ENCODE measurements at places on chromosomes 13 and 19.
A peak's percentile ranks its signal among the peaks of the same experiment; 100 is the strongest.

DNA sequence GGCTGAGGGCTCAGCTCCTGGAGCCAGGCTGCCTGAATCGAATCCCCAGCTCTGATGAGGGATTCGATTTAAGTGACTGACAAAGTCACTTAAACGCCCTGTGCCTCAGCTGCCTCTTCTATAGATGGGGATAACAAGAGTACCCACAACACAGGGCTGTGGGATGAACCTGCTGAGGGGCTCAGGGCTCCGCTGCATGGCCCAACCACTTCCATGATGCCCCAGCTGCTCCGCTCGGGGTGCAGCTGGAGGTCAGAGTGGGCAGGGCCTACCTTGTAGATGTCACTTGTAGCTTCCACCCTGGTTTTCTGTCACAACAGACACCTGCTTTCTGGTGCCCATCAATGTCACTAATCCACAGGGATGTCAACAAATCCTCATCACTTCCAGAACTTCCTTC lies 39.2 kb downstream of the STK24 start:
- DNase-seq = no peak

DNA sequence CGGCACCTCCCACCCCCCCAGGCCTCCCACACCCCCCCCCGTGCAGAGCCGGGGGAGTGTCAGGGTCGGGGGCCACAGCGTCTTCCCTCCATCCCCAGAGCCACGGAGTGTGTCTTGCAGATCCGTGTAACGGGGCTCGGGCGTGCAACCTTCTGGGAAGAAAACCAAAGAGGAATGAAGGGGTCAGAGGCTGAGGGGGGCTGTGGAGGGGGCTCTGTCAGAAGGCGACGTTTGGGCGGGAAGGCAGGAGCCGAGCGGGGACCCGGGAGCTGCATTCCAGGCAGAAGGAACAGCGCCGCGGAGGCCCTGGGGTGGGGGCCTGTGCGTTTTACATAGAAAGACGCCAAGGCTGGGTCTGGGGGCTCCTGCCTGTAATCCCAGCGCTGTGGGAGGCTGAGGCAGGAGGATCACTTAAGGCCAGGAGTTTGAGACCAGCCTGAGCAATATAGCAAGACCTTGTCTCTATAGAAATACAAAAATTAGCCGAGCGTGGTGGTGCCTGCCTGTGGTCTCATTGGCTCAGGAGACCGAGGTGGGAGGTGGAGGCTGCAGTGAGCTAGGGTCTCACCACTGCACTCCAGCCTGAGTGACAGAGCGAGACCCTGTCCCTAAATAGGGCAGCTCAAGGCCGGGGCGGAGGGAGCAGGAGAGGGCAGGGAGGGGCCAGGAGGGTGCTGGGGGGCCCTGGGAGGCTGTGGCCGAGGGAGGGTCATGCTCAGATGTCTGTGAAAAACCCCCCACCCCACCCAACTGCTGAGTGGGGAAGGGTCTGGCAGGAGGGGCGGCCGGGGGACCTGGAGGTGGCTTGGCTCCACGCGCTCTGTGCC lies 27.8 kb downstream of the ARID3A start:
- no peak for DNase-seq

DNA sequence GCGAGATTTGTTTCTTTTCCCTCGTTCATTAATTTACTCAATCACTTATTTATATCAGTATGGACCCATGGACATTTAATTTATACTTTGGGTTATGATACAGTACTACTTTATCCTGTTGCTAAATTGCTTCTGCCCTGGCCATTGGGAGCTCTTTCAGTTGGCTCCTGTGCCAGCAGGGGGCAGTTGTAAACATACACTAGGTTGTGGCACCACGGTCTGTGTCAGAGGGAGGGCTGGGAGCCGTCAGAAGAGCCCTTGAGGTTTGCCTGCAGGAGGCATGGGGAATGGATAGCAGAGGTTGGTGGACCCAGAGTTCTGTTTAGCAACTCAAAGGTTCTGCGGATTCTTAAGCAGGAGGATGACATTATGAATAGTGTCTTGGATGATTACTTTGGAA lies 94.3 kb downstream of the ERCC5 start:
- DNase-seq = no peak

DNA sequence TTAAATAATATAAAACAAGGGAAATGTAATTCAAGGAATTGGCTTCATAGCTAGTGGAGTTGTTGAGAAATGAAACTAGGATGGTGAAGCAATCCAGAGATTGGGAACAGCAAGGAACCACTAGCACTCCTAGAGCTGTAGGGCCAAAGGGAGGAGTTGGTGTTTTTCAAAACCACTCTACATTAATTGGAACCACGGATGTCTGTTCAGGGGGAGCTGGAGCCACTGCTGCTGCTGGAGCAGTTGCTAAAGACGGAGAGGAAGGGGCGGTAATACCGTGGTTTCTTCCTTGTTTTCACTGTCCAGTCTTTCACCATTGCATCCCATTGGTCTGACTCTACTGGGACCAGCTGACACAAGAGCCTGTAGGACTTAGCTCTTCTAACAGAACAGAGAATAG lies 8.5 kb downstream of the DNAJC15 start:
- no peak for DNase-seq

- DNase-seq = no peak
Observed at GRCh38 chr13:62908321-62908720, 1492.7 kb upstream of the PCDH20 start.

DNA sequence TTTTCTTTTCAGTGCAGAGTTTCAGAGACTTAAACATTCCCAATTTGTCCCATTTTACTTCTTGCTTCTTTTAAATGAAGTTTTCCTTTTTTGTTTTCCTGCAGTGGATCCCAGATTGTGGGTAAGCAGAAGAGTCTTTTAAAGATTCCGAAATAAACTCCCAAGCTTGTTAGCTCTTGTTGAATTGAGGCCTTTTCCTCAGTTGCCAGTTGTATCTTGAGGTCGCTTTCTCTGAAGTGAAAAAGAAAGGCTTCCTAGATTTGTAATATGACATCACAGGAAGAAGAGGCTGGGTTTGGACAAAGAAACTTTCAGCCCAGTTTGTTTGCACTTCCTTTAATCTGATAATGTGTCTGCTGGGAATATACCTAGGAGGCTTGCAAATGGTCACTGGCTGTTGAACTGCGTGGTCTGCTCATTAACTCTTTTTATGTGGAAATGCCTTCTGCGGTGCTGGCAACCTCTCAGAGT lies at the start of gene LPAR6:
LPAR6 (minus strand) TSS at position 233 of the 471 bp plus-strand sequence. CDS start 690 bp downstream, outside the sequence.
- no peak for DNase-seq

DNA sequence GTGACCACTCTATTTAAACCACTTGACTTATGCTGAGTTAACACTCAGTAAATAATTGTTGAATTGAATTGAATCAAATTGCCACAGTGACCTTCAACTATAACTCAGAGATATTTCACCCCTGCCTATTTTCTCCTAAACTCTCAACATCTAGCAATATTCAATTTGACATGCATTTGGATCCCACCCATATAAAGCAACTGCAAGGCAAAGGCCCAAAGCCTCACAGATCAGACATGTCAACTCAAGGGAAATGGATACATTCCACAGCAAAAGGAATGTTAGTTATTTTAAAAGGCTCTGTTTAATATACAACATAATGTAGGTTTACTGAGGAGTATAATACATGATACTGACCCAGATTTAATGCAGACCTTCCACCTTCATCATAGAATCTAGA lies 107.4 kb downstream of the KCTD12 start:
- no peak for DNase-seq

DNA sequence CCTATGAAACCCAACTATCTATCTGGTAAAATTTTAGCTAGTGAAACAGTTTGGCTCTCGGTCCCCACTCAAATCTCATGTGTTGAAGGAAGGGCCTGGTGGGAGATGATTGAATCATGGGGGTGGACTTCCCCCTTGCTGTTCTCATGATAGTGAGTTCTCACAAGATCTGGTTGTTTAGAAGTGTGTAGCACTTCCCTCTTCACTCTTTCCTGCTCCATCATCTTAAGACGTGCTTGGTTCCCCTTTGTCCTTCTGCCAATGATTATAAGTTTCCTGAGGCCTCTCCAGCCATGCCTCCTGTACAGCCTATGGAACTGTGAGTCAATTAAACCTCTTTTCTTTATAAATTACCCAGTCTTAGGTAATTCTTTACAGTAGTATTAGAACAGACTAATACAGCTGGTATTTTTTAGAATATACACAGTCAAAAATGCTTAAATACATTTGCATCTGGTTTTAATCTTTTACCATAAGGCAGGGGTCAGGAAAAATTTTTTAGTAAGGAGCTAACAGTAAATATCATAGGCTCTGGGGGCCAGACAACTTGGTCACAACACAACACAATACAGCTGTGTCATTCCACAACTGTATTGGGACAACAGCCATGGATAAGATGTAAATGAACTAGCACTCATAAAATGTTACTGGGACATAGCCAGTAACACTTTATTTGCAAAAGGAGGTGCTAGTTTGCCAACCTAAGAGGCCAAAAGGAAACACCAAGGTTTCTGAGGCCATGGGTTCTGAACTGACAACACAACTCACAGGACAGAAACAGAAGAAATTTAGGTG lies 24.3 kb downstream of the DZIP1 start:
- DNase-seq = no peak

- peak; percentile 71 for DNase-seq
Observed at GRCh38 chr19:39502640-39503417, 4.1 kb downstream of the DLL3 start.

DNA sequence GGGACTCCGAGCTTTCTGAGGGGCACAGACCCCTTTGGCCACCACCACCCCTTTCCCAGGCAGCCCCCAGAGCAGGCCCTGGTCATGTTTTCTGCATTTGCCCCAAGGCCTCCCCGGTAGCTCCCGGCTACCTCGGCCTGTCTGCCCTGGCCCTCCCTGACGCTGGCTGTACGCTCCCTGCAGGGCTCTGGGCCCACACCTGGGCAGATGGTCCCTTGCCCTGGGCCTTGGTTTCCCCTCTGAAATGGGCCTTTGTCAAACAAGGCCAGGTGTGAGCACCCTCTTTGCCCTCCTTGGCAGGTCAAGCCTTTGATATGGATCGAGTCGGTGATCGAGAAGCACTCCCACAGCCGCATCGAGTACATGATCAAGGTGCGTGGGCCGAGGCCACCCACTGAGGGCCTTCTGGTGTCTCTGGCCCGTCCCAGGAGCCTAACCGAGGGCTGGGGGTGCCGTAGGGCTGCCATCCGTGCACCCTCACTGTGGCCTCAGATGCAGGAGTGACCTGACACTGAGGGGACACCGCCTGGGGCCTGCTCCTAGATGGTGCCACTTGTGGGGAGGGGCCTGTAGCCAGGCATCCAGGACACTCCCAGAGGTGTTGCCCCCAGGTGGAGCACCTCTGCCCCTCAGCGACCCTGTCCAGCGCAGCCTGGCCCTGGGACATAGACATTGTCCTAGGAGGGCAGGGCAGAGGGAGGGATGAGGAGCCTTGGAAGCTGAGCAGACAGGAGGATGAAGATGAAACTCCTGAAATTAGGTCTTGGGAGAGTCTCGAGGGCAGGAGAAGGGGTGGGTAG lies 30.3 kb downstream of the AP1M1 start:
- DNase-seq = no peak

GRCh38 chr19:33688171-33688992 lies 66.6 kb downstream of the CHST8 start:
- no peak for DNase-seq

DNA sequence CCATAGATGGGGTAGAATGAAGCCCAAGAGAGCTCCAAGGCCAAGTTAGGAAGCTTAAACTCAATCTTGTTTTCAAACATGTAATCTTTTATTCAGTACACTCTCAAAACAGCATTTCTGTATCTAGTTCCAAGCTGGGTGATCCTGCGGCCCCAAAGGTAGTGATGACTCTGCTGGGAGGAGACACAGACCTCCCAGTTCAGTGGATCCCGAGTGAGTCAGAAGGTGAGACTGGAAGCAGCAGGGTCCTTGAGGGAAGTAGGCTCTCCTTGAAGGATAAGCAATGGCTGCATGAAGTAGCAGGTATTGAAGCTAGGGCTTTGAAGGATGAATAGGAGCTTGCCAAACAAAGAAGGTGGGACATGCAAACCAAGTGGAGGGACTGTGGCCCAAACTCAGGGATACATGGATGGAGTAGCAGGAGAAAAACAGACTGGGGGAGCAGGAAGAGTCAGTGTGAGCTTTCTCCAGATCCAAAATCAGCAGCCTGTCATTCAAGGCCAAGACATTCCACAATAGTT lies 9.6 kb downstream of the TINCR start:
- no peak for DNase-seq

DNA sequence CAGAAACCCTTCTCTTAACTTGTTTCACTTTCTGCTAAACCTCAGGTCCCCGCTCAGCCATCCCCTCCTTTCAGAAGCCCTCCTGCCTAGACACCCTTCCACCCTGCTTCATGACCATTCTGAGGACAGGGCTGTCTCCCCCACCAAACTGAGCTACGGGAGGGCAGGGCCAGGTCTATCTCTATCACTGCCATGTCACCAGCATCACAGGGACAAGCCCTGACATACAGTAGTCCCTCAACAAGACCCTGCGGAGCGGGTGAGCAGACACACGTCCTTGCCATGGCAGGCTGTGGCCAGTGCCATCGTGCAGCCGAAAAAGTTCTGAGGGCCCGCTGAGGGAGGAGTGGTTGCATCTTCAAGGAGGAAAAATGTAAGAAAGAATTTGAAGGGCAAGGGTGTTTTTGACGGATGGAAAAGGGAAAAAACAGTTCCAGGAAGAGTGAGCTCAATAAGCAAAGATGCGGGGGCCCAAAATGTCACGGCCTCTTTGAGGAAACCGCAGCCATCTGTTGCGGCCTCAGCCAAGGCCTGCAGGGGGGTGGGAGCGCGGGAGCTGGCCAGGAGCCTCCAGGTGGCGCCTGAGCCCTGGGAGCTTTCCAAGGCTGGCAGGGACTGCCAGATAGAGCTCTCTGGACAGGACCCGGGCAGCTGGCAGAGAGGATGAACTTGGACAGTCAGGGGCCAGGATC lies 8.1 kb downstream of the PTGIR start:
- no peak for DNase-seq

DNA sequence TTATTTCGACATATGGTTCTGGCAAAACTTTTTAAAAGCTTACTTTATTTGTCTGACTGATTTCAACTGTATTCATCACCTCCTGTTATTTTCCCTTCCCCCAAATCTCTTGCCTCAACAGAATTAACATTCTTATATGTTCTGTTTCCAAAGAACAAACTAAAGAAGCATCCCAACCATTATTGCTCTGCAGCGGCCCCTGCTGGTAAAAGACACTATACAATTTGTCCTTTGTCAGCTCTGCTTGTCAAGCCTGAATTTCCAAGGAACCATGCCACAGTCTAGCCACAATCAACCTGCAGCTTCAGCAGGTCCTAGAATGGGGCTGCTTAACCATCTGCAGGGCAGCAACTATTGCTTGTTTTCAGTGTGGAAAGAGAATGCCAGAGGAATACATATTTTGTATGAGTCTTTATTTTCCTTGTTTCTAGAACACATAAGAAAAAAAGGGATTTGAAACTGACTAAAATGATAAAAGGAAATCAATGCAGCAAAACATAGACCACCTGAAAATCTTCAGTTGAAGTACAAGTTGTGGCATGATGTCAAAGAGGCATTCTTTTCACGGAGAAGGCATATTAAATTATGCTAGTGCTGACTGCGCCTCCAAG lies 845.3 kb downstream of the DIAPH3 start:
- DNase-seq = peak; percentile 39

Data from T-helper 9 cell (primary cell).